ENCODE measurements at places on chromosomes 12 and 14. TPM values are rescaled to one million over a fixed set of nuclear protein-coding genes. Genes with fewer than 3 reads are reported as not detected.

MGP gene
- total RNA-seq, result 55.5 TPM

GZMB gene
- total RNA-seq, result not detected

IRF2BPL gene
- 41.3 TPM for total RNA-seq

AQP2 gene
- total RNA-seq, result not detected

IFNG-AS1 gene
- total RNA-seq, result not detected

SLC2A14 gene
- not detected for total RNA-seq

CAPZA3 gene
- total RNA-seq, result 0.17 TPM

TXNDC16 gene
- total RNA-seq, result 4.2 TPM

ERBB3 gene
- total RNA-seq, result 3.6 TPM

ACSM4 gene
- not detected for total RNA-seq

FBRSL1 gene
- 28.8 TPM for total RNA-seq

PTPRO gene
- 0.21 TPM for total RNA-seq

MIS18BP1 gene
- 22.5 TPM for total RNA-seq

GPR135 gene
- total RNA-seq, result 4.8 TPM

BMAL2 gene
- 8.8 TPM for total RNA-seq

TRIM9 gene
- 0.67 TPM for total RNA-seq

PLEKHA5 gene
- 54.3 TPM for total RNA-seq

TMEM233 gene
- not detected for total RNA-seq

INSM2 gene
- total RNA-seq, result not detected

TRMT61A gene
- total RNA-seq, result 13.1 TPM

KITLG gene
- total RNA-seq, result 45.3 TPM

SIX4 gene
- total RNA-seq, result 10.7 TPM

SLC38A4 gene
- total RNA-seq, result 0.17 TPM
